ENCODE measurements at places on chromosomes 16 and 17.
A peak's percentile ranks its signal among the peaks of the same experiment; 100 is the strongest.

DNA sequence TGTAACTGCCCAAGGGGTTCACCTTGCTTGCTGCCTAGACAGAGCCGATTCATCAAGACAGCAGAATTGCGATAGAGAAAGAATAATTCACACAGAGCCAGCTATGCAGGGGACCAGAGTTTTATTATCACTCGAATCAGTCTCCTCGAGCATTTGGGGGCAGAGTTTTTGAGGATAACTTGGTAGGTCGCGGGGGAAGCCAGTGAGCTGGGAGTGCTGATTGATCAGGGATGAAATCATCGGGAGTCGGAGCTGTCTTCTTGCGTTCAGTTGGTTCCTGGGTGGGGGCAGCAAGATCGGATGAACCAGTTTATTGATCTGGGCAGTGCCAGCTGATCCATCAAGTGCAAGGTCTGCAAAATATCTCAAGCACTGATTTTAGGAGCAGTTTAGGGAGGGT is 9.1 kb downstream of the ITGAM start:
- DNase-seq: no peak

DNA sequence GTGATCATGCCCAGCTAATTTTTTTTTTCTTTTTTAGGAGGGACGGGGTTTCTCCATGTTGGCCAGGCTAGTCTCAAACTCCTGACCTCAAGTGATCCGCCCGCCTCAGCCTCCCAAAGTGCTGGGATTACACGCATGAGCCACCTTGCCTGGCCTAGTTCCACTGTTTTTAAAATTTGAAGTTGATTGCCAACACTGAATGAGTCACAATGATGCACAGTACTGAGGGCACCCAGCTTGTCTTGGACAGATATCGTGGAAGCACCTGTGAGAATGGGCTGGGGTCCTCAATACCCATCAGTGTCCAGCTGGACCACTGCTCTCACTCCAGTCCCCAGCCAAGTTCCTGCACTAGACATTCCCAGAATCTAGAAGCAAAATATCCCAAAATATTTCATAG is 2.5 kb downstream of the KNOP1 start:
- DNase-seq: no peak

GRCh38 chr16:17474572-17474971 is 3.8 kb upstream of the XYLT1 start:
- no peak for DNase-seq

- no peak for DNase-seq
Measured at GRCh38 chr17:12421646-12422306, 243.9 kb upstream of the MYOCD start.

- no peak for DNase-seq
Measured at GRCh38 chr17:9612006-9612405, 33.3 kb upstream of the USP43 start.

GRCh38 chr17:60468371-60468770 is 46.1 kb downstream of the CHCT1 start:
- DNase-seq: no peak

DNA sequence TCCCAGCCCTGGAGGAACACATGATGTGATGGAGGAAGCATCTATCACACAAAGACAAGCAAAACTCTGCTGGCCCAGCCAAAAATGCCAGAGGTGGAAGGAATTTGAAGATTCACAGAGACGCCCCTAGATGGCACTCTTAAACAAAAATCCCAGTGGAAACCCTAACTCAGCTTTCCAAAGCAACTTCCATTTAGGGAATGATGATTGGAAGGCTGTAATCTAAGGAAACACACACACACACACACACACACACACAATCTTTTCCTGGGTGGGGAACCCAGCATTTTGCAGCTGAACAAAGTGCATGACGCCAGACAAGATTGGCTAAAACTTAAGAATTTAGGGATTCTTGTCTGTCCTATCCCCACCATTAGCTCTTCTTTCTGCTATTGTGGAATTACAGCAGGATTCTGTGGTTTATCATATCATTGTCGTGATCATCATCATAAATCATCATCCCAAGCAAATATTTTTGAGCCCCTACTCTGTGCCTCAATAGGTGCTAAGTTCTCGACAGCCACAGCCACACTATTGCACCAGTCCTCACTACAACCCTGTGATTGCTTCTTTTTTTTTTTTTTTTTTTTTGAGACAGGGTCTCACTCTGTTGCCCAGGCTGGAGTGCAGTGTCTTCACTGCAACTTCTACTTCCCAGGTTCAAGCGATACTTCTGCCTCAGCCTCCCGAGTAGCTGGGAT is 1.6 kb upstream of the LDAF1 start:
- peak; percentile 12 for DNase-seq

DNA sequence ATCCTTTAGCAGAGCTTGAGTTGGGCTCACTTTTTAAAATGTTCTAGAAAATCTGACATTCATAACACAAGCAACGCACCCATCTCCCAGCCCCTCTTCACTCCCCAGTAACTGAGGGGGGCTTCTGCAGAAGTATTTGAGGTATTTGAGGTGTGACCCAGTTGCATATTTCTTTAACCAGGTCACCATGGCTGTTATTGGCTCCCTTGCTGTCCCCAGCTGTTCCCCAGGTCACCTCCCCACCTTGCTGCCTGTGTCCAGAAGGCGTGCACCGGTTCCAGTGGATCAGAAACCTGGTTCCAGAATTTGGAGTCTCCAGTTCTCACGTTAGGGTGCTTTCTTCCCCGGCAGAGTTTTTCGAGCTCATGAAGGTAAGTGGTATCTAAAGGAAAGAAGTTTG is 13.8 kb downstream of the PGS1 start:
- no peak for DNase-seq

DNA sequence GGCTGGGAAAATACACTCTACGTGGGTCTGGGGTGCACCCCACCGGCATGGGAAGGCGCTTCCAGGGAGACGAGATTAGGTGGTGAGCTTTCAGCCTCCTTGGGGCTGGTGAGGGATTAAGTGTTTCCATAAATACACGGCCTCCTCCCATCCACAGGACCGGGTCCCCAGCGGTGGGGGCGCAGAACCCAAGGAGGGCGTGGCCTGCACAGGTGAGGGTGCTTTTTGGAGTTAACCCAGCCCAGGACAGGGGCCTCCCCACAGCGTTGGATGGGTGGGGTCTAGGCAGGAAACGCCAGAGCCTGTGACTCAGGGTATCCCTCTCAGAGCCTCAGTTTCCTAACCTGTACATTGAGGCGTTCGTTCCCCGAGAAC is 1.1 kb downstream of the C16orf74 start:
- DNase-seq: no peak

- DNase-seq: no peak
Measured at GRCh38 chr17:80795090-80795580, 196.5 kb upstream of the CHMP6 start.

DNA sequence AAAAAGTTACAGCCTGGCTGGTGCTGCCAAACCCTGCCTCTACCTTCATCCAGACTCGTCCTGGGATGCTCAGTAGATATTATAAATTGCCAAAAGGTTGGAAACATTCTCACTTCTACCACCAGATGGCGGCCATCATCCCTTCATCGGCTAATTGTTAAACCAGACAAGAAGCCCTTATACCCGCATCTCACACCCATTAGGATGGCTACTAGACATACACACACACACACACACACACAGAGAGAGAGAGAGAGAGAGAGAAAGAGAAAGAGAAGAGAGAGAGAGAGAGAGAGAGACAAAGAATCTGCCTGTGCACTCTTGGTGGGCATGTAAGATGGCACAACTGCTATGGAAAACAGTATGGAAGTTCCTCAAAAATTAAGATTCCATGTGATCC is 15.0 kb upstream of the SCIMP start:
- DNase-seq: peak; percentile 72

- DNase-seq: no peak
Measured at GRCh38 chr16:54430491-54431030, 144.0 kb upstream of the IRX3 start.

GRCh38 chr16:64196444-64196843 is 925.4 kb downstream of the CDH11 start:
- no peak for DNase-seq

GRCh38 chr16:53087101-53087500 is 32.3 kb downstream of the CHD9 start:
- no peak for DNase-seq

DNA sequence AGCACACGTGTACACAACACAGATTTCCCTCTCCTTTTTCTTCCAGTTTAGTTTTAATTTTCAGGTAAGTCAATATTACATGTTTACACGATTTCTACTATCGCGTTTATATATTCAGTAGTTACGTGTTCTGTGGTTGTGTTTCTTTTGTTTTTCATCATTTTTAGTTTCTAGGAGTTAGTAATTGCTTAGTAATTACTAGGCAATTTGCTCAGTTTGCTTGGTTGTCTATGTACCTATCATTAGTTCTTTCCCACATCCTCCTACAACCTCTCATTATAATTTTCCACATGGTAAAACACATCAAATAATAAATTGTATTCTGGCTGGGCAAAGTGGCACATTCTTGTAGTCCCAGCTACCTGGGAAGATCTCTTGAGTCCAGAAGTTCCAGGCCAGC is 24.6 kb upstream of the GUCY2D start:
- DNase-seq: no peak

DNA sequence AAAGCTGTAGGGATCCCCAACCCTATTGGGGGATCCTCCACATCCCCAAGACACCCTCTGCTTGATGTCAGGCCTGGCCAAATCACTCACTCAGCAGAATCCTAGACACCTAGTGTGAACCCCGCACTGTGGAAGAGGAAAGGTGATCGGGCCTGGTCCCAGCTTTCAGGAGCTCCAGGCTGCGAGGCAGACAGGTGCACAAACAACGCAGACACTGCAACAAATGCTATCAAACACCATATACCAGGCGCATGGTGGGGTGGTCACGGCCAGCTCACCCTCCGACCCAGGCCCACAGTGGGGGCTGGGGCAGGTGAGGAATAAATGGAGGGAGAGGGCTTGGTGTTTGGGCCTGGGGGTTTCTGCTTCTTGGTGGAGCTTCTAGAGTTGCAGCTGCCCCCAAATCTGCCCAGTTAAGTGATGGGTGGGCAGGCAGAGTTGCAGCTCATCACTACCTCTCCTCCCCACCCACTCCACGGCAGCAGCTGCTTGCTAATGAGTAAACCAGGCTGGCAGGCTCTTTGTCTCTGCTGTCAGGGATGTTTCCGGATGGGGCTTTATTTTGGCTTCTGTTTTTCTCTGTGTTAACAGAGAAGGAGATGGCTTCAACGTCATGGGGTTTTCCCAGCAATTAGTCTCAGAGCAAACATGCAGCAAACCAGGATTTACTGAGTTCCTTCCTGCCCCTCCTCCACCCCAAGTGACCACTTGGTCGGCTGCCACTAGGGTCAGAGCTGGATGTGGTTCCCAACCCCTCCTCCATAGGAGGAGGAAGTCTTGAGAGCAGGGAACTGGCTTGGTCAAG is 46.6 kb downstream of the PECAM1 start:
- DNase-seq: peak; percentile 75

DNA sequence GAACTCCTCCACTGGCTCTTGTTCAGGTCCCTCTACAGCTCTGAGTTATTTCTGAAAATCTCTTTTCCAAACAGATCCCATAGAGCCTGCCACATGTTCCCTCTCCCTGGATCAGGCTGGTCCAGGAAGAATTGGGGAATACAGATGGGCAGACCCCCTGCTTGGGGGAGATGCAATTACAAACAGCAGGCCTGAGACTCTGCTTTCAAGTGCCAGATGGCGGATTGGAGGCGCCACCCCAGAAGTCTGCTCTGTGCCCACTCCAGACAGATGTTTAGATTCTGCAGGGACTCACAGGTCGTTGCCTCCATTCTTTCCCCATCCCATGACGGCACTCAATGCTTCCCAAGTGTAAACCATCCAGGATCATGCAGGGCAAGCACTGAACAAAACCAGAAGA is 316.6 kb downstream of the SLC39A11 start:
- DNase-seq: no peak

DNA sequence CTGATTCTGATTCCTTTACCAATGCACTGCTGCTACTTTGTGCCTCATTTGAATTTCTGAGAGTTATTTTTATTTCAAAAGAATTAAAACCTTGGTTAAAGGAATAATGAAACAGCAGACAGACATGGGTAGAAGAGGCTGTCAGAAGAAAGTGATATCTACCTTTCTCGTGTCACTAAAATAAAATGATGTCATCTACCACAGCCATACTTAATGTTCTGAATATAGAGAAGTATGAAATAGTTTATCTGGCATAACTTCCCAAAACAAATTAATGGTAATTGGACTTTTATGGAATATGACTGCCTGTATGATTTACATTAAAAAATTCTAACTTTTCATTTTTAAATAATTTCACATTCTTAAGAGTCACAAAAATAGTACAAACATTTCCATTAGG is 52.5 kb downstream of the EFCAB13 start:
- no peak for DNase-seq

DNA sequence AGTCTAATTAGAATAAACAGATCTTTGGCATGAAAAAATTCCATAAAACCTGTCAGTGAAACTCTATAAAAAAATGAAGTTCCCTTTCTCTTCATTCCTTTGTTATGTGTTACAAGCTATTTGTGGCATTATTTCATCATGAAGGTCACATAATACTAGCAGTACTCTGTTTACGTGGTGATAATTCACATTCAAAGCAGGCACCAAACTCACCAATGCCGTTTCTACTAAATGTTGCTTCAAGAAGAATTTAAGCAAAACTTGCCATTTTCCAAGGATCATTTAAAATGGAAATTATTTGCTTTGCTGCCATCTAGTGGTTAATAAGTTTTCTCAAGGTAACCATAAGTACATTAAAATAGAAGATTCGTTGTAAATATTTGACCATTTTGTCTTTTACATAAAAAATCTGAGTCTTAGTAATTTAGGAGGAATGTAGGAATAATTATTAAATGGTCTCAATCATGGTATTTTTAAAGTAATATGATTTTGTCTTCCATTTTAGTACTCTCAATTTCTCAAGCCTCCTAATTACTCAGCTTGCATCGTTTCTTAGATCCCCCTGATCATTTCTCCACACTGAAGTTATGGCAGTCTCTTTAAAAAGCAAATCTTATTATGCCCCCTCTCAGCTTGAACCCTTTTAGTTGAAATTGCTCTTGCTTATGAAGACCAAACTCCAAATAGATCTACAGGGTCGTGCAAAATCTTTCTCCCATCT is 80.8 kb downstream of the OMG start:
- no peak for DNase-seq

GRCh38 chr16:17173281-17173680 is 297.5 kb downstream of the XYLT1 start:
- peak; percentile 61 for DNase-seq

DNA sequence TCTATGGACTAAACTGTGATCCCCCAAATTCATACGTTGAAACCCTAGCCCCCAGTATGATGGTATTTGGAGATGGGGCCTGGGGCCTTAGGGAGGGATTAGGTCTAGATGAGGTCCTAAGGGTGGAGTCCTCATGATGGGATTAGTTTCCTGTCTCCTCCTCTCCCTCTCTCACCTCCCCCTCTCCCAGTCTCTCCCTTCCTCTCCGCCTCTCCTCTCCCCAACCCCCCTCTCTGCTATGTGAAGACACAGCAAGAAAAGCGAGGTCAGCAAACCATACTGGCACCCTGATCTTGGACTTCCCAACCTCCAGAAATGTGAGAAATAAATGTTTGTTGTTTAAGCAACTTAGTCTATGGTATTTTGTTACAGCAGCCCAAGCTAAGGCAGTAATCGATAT is 15.4 kb downstream of the ZNF18 start:
- DNase-seq: no peak

GRCh38 chr17:1186923-1187771 is 7.4 kb upstream of the ABR start:
- peak; percentile 82 for DNase-seq

Measured in CD4-positive, alpha-beta T cell treated with Interleukin-1 beta for 1 hour (primary cell).